ENCODE measurements at places on chromosomes 11 and 22.

GRCh38 chr11:7759010-7759409, 37.7 kb downstream of the OR5P2 start:
- no peak for DNase-seq

GRCh38 chr22:26894766-26895485, 237.5 kb downstream of the MIAT start:
- no peak for DNase-seq

GRCh38 chr11:105469931-105470330, 139.9 kb upstream of the GRIA4 start:
- no peak for DNase-seq

DNA sequence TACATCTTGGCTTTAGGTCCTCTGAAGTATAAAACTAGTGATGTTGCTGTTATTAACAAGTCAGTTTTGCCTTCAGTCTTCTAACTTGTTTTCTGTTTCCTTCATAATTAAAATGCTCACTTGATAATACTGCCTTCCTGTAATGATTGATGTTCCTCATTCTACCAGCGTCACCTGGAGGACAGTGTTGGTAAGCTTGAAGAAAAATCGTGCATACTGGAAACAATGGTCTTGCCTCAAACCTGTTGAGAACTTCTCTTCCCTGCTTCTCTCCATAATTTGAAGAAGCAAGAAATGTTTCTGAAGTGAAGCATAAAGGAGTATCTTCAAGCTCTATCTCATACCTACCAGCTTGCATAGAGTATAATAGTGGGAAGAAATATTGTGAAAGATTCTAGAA, 3.0 kb downstream of the YWHAH start:
- no peak for DNase-seq

GRCh38 chr11:60776167-60776566, 9.0 kb upstream of the MS4A10 start:
- no peak for DNase-seq

GRCh38 chr11:91854171-91854570, 370.4 kb upstream of the FAT3 start:
- DNase-seq = no peak

GRCh38 chr11:94309757-94310156, 5.4 kb downstream of the IZUMO1R start:
- no peak for DNase-seq

- peak; percentile 18 for DNase-seq
These were observed 50.3 kb downstream of the SHANK2 start for GRCh38 chr11:71201936-71202597.

GRCh38 chr11:17634776-17635550, 84.4 kb upstream of the MYOD1 start:
- DNase-seq = no peak

DNA sequence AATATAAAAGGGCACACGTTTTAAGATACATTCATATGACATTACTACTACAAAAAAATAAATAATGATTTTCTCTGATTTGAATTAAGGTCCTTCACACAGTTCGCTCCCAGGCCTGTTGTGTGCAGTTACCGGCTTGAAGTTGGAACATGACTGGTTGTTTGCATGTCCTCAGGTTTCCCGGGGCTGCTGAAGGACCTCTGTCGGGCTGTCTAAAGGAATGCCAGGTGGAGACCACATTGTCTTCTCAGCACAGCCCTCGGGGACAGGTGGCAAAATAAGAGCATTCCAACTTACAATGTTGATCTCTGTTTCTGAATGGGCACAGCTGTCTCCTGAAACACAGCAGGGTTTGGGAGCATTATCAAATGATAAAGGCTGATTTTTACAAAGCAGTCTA, 14.9 kb downstream of the VSIG10L2 start:
- no peak for DNase-seq

DNA sequence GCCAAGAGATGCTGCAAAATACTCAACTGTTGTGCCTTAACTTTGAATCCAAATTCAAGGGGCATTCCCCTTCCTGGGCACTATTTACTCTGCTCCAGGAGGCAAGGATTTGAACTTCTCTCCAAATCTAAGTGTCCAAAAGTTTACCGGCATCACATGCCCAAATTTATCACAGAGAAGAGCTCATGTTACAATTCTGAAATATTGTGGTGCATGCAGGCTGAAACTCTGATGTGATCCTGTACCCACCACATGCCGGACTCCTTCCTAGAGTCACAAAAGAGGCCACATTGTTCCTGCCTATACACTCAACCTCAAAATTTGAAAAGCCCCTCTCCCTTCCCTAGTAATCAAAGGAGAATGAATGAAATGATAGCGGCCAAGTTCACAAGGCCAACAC, 1.3 kb downstream of the TRAF6 start:
- DNase-seq = no peak

GRCh38 chr22:20298803-20299745, 20.8 kb downstream of the DGCR6L start:
- DNase-seq = peak; percentile 93

- DNase-seq = no peak
These were observed 42.5 kb downstream of the ZNRF3 start for GRCh38 chr22:28925916-28926315.

DNA sequence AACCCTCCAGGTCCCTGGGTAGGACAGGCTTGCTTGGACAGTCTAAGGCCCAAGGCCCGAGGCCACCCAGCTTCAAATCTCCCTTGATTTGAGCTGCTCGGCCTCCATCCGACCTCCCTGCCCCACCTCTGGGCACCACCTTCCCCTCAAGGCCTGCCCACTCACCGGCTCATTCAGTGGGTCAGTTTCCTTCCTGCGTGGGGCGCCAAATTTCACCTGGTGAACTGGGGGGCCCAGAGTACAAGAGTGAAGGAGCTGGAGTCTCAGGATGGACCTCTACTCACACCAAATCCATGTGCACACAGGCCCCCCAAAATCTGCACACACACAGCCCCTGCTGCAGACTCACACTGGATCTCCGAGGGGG, 3.8 kb downstream of the MAP4K2 start:
- DNase-seq = peak; percentile 20

DNA sequence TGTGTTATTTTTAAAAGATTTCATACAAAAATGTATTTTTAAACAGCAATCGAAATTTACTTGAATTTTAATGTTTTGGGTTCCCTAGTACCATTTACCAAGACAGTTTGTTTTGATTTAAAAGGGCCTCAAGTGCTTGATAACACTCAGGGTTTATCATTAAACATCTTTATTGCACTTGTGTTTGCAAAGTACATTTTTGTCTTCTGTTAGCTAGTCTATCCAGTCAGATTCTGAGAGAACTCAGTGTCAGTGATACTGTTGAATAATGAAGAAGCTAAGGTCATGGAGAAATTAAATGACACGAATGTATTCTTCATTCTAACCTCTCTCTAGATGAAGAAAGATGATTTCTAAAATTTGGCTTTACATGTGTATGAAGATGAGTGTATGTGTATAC, 12.7 kb upstream of the SESN3 start:
- no peak for DNase-seq

GRCh38 chr22:36640106-36640672, 63.4 kb downstream of the CACNG2 start:
- DNase-seq = no peak

DNA sequence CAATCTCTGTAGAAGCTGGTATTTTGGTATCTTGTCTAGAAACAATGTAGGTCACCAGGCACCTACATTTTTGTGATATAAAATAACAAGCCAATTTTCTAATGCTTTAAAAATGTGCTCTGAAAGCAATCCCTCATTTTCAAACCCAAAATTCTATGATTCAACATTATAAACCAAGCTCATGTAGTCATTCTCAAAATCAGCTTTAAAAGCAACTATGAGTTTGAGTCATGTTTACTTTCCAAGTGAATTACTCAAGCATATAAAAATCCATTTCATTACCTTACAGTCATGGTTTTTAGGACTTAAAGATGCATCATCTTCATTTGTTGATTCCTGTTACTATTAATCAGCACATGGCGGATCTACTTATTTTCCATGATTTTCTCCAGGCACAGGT, 216.4 kb downstream of the GRM5 start:
- DNase-seq = no peak

GRCh38 chr11:43746670-43747069, 66.1 kb downstream of the HSD17B12 start:
- no peak for DNase-seq

GRCh38 chr11:77082838-77083565, 16.2 kb downstream of the CAPN5 start:
- DNase-seq = no peak

- DNase-seq = no peak
These were observed 32.4 kb downstream of the JAM3 start for GRCh38 chr11:134101282-134101681.

DNA sequence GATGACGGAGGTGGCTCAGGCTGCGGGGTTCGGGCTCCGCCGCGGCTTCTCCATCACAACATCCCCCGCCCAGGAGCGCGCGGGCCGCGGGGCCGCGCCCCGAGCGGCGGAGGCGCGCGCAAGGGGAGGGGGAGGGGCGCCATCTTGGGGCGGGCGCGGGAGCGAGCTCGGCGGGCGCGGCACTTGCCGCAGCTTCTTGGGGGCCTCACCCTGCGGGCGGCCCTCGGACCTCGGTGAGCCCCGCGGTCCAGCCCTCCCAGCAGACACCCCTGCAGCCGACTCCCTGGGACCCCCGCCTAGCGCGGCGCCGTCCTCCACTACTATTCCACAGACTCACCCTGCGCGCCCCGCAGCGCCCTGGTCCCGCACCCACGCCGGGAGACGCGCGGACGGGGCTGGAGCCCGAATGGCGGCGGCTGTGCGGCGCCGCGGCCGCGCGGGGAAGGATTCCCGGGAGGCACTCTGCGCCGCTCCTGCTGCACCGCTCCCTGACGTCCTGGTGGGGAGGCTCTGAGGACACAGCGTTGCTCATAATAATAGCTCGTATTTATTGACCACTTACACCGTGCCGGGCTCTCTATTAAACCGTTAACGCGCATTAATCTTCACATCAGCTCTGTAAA, at the start of gene APBB1:
APBB1 (minus strand) TSS at position 86 of the 623 bp plus-strand sequence. CDS start 7,747 bp downstream, outside the sequence.
- peak; percentile 77 for DNase-seq

GRCh38 chr11:65809496-65809895, 22.6 kb downstream of the OVOL1 start:
- DNase-seq = no peak

- DNase-seq = no peak
These were observed 171.7 kb downstream of the TTC28 start for GRCh38 chr22:28507896-28508295.

- no peak for DNase-seq
These were observed 732.7 kb upstream of the TENM4 start for GRCh38 chr11:80173371-80174136.

GRCh38 chr11:70348608-70349007, 49.7 kb upstream of the CTTN start:
- DNase-seq = no peak
